Inflammatory macrophage treated with lipopolysaccharide for 1 hour (primary cell): ENCODE measurements at places on chromosomes 16 and 17.

- no peak for DNase-seq
These were observed 199.9 kb downstream of the LGALS9B start for GRCh38 chr17:20267459-20267842.

DNA sequence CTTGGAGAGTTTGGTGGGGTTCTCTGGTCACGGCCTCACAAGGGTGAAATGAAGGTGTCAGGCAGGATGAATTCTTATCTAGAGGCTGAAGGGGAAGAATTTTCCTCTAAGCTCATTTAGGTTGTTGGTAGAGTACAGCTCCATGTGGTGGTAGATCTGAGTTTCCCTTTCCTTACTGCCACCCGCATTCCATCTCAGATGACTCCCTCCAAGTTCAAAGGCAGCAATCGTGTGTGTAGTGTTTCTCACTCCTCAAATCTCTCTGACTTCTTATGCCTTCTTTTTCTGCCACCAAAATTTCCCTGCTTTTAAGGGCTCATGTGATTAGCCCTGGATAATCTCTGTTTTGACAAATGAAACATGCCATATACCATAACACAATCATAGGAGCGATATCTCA lies 135.5 kb upstream of the MYOCD start:
- DNase-seq = no peak

DNA sequence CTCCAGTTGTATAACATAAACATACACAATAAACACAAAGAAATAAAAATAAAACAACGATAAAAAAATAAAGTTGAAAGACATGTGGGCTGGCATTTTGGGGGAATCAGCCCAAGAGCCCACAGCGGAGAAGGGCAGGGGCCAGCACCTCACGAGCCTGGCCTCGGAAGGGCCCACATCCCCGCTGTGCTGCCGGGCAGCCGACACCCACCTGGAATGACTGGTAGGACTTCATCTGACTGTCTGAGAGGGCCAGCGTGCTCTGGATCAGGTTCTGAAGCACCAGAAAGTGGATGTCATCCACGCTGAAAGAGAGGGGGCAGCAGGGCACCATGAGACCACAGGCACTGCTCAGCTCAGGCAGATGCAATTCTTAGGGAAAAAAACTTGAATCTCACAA lies 73.5 kb downstream of the GTF3C1 start:
- DNase-seq = no peak

DNA sequence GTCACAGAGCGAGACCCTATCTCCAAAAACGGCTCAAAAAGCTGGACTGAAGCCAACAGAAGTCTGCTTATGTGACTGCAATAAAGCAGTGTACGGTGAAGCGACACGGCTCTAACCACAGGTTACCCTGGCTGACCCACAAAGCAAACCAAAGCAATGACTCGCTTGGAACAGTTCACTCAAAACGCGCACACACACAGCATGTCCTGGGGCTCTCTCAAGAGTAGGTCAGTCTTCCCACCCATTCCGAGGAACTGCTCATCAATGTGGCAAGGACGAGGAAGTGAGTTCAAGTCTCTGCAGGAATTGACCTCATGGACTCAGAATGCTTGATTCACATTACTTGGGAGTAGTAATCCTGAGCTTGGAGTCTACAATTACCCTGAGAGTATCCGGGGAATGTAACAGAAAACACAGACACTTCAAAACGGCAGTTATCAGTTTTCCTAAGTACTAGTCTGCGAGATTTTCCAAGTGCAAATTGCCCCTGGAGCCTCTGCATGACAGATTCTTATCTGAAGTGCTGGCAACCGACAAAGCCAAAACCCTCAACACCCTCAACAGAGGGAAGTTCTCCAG lies 25.4 kb downstream of the PELP1 start:
- peak; percentile 50 for DNase-seq

GRCh38 chr16:64541621-64542020 lies 580.2 kb downstream of the CDH11 start:
- DNase-seq = no peak

- no peak for DNase-seq
These were observed at the start of gene PRR15L for GRCh38 chr17:47957591-47958490. Gene PRR15L, minus strand, starts transcription at chr17:47957883. Its CDS starts 4,649 bp downstream, at chr17:47953234.

GRCh38 chr17:48625495-48626244 lies 488 bp downstream of the HOXB9 start:
- DNase-seq = no peak

DNA sequence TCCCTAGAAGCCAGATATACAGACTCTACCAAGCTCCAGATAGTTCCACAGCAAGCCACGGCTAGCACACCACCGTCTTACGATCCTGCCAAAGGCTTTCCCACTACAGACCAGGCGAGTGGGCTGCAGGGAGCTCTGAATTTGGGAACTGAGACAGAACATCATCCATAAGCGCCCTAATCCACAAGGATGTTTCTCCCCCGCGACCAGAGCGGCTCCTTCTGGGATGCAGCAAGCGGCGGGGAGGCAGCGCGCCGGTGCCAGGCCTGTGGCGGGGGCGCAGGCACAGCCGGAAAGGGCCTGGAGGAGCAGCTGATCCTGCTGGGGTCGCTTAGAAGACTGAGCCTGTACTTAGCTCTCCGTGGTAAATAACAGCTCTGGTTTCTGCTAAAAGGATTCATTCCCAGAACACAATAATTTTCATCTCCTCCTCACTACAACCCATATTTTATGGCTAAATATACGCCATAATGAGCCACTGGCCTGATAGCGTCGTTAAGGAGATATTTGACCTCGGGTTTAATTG lies 16.2 kb upstream of the FOXF1 start:
- no peak for DNase-seq

GRCh38 chr16:57800200-57801097 lies 1.8 kb downstream of the KIFC3 start:
- peak; percentile 21 for DNase-seq

- DNase-seq = no peak
These were observed 4.9 kb upstream of the CBX4 start for GRCh38 chr17:79843816-79844800.
